AG09309 (cell line): ENCODE measurements at places on chromosomes 13 and 19.

- peak; percentile 47 for DNase-seq
Measured at GRCh38 chr13:27644302-27644701, 22.6 kb downstream of the POLR1D start.

DNA sequence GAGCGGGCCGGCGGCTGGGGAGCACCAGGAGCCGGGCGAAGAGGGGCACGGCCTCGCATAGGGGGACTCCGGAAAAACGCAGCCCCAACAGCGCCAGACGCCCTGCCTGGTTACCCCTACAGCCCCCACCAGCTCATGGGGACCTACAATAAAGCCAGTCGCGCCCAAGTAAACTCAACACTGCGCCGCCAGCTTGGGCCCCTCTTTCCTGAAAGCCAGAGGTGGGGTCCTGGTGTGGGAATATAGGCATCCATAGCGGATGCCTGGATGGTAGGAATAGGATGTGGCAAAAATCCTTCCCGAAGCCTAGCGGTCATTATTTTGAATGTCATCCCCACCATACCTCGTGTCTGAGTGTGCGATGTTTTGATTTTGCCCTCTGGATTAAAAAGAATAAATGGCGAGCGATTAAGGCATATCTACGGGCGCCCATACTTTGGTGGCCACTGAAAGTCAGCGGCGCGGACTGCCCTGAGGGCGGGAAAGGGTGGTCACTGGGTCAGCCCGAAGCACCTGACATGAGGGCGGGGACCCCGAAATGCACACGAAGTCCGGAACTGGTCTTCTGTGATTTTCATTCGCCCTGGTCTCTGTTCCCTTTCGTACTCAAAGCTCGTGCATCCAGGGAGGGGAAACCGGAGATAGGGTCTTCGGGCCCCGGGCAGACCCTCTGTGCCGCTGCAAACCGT is at the start of the genes NHLRC3 and PROSER1:
TSS of gene NHLRC3 (plus strand) at position 577 of the 689 bp plus-strand sequence. CDS start 184 bp downstream, outside the sequence.
TSS of gene PROSER1 (minus strand) at position 210 of the 689 bp plus-strand sequence. CDS start 847 bp downstream, outside the sequence.
- DNase-seq = peak; percentile 87

DNA sequence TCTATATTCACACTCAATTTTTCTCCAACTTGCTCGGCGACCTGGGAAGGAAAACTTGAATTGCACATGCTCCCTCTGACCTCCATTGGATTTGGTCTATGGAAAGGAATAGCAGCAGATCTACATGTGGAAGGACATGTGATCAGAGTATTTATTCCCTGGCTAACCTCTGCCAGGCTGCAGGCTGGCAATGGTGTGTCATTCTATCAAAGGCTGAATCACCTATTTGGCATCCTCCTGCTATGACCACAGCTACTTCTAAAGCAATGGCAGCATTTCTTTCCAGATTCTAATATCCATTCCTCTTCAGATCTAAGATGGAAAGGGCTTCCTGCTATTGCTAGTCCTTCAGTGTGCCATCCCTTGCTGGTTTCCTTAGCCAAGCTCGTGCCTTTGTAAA is 144.3 kb upstream of the FREM2 start:
- no peak for DNase-seq

DNA sequence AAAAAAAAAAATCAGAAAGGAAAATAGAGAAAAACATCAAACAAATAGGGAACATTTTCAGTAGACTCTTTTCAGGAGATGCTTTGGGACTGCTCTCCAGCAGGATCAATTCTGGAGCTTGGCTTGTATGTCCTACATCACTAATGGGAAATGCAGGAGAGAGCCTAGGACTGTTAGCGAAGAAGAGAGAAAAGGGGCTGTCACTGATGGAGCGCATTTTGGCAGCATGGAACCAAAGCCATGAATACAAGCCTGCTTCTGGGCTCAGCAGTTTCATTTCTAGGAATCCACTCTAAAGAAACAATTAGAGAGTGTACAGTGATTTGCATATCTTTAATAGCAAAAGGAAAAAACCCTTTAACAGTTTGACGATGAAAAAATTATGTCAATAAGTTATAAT is 203.9 kb downstream of the NUFIP1 start:
- no peak for DNase-seq

DNA sequence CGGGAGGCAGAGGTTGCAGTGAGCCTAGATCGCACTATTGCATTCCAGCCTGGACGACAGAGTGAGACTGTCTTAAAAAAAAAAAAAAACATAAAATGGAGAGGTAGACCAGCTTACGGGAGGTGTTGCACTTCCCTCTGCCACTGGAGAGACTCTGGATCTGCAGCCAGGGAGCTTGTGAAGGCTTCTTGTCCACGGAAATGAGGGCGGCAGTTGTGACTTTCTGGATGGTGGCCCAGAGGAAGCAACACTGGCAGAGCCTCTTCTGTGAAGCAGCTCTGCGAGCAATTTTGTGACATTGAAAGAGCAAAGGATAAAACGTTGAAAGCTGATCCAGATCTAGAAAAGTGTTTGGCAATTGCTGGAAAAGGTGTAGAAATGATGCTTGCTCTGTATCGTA is 10.4 kb downstream of the SPINT2 start:
- DNase-seq = no peak

- DNase-seq = no peak
Measured at GRCh38 chr19:53696951-53697350, 65.2 kb downstream of the DPRX start.

GRCh38 chr19:44742330-44743061 is 6.0 kb upstream of the BCL3 start:
- no peak for DNase-seq
